CD14-positive monocyte (primary cell): ENCODE measurements at places on chromosomes 12 and 14.

- DNase-seq, result no peak
Measured at GRCh38 chr14:53956427-53957201, at the start of gene BMP4. TSS of gene BMP4 (minus strand) at chr14:53956825. CDS start at chr14:53952222, 4,603 bp downstream.

DNA sequence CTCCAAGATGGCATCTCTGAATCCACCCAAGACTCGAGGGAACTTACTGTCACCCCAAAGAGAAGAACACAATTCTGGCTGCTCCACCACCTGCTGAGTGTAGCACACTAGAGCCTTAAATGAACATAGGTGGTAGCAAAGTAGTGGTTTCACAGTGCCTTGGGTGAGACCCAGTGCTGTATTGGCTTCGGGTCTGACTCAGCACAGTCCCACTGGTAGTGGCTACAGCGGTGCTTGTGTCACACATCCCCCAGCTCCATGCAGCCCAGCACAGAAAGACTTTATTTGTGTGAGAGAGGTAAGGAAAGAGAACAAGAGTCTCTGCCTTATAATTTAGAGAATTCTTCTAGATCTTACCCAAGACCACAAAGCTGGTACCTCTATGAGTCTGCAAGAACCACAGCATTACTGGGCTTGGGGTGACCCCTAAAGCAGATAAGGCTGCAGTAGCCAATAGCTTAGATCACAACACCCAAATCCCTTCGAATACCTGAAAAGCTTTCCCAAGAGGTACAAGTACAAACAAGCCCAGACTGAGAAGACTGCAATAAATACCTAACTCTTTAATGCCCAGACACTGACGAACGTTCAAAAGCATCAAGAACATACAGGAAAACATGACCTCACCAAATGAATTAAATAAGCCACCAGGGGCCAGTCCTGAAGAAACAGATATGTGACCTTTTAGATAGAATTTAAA is 83.3 kb upstream of the SLC38A4 start:
- DNase-seq, result no peak

DNA sequence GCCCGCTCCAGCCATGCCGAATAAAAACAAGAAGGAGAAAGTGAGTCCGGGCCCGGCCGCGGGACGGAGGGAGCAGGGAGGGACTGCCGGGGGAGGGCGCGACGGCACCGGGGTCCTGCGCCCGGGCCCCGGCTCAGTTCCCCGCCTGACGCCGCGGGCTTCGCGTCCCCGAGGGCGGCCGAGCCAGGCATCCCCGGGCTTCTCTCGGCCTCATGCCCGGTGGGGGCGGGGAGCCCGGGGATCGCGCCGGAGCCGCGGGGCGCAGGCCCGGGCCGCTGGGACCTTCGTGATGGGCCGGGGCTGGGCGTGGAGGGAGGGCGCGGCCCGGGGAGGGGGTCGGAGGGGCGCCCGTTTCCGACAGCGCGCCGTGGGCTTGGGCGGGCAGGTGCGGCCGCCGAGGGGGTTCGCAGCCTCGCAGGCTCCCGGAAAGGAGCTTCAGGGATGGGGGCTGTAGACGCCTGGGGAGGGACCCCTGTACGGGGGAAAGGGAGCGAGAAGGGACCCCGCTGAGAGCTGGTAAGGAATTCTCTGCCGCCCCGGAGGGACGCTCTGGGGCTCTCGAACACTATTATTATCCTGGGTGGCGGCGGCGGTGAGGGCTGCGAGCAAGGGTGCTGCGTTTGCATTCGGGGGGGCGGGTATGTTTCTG is 496 bp downstream of the PPP2R5C start:
- DNase-seq, result no peak

DNA sequence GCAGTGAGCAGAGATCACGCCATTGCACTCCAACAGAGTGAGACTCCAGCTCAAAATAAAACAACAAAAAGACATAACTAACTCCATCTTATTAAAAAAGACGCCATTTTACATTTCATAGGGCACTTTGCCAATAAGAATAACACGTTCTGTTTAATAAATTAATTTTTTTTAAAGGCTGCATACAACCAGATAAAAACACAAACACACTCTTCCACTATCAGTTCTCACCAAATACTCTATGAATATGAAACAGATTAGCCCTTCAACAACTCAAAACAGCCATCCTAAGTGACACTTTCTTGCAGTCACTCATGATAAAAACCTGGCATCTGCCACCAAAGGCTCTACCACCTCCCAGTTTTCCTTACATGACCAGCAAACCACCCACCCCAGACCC is 16.1 kb downstream of the AICDA start:
- no peak for DNase-seq

- no peak for DNase-seq
Measured at GRCh38 chr12:118374126-118374725, 1.5 kb upstream of the TAOK3 start.

DNA sequence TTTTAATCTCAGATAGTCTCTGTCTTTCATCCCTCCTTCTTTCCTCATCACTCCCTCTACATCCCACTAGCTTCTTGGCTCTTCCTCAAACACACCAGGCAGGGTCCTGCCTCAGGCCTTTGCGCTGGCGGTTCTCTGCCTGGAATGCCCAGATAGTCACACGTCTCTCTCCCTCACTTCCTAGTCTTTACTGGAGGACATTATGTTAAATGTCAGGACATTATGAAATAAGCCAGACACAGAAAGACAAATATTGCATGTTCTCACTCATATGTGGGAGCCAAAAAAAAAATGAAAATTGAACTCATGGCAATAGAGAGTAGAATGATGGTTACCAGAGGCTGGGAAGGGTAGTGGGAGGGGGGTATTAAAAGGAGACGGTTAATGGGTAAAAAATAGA is 442.0 kb downstream of the MED13L start:
- no peak for DNase-seq

GRCh38 chr12:128789356-128789929 is 34.3 kb downstream of the SLC15A4 start:
- DNase-seq, result peak; percentile 65

DNA sequence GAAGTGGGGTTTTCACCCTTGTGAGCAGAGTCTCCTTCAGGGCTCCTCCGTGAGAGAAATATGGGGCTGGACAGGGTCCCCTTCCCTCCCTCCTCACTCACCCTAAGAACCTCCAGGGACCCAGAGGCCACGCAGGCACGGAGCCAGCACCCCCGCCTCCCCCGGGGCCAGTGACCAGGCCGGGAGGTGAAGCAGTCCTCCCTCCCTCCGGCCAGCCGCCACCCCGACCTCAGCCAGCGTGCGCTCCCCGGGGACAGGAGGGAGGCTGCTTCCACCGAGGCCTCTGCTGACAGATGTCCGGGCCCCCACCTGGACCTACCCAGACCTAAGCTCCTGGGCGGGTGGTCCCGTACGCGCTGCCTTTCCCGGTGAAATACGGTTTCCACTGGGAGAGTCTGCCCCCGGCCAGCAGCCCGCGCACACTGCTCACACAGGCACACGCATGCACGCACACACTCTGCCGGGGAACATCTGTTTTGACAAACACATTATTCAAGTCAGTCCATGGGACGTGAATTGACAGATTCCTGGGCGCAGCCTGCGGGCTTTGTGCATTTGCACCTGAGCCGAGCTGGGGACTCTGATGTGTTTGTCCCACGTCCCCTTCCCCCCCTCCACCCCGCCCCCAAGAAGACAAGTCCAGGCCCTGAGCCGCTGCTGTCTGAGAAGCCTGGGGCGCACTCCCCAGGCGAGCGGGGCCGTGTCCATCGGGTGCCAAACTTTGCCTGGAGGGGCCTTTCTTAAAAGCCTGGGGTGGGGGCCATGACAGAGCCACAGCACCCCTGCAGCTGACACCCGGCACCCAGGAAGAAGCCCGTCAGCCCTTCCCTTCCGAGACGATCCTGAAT is 725 bp downstream of the RIMBP2 start:
- DNase-seq, result no peak

DNA sequence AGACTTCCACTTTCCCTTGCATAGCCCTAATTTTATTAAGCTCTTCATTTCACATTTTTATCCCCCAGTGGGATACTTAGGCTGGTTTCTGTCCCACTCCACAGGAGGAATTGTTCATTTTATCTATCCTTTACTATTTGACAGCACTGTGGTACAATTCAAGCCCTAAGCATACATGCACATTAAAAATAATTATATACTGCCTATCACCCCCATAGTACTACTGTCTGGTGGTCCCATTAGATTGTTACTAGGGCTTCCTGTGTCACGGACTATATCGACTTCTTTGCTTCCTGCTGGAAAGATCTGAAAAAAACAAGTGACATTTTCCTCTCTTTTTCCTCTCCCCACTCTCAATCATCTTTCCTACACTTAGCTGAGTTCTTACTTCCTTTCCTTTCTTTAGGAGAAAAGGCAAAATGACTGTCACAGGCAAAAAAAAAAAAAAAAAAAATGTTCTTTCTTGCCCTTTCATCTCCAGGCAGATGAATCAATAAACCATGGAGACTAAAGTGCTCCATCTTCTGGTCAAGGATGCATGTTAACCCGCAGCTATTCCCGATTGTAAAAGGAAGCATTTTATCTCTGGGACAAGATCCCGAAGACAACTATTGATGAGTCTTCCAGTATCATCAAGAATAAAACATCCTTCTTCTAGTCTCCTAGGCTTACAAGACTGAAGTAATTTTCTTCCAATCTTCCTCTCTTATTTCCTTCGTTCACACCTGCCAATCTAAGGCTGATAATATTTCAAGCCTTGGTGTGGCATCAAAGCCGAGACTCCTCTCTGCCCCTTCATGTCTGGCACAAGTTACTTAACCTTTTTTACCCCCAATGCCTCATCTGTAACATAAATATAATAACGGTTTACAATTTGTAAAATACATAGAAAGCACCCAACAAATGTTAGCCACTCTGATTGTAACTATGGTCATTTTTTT is 94.4 kb upstream of the PLEKHG7 start:
- DNase-seq, result no peak

- DNase-seq, result no peak
Measured at GRCh38 chr12:64080319-64081007, 141.6 kb downstream of the KICS2 start.

GRCh38 chr14:72709916-72710611 is 183.8 kb downstream of the DPF3 start:
- no peak for DNase-seq

GRCh38 chr12:98935847-98936246 is 290.8 kb downstream of the APAF1 start:
- DNase-seq, result no peak

- DNase-seq, result no peak
Measured at GRCh38 chr12:79414252-79414651, 276.5 kb downstream of the PAWR start.

GRCh38 chr14:32244404-32244803 is 41.3 kb upstream of the RNU6-8 start:
- DNase-seq, result no peak

DNA sequence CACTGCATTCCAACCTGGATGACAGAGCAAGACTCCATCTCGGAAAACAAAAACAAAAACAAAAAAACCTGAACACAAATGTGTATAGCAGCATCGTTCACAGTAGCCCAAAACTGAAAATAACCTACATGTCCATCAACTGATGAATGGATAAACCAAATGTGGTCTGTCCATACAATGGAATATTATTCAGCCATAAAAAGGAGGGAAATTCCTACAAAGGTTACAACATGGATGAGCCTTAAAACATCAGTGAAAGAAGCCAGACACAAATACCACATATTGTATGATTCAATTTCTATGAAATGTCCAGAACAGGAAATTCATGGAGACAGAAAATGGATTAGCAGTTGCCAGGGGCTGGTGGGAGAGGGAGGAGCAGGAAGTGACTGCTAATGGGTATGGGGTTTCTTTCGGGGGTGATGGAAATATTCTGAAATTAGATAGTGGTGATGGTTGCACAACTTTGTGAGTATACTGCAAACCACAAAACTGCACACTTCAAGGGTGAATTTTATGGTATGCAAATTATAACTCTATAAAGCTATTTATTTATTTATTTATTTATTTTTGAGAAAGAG is 4.0 kb downstream of the MYL2 start:
- DNase-seq, result no peak

- DNase-seq, result no peak
Measured at GRCh38 chr14:91575469-91576208, 65.5 kb upstream of the PPP4R3A start.

DNA sequence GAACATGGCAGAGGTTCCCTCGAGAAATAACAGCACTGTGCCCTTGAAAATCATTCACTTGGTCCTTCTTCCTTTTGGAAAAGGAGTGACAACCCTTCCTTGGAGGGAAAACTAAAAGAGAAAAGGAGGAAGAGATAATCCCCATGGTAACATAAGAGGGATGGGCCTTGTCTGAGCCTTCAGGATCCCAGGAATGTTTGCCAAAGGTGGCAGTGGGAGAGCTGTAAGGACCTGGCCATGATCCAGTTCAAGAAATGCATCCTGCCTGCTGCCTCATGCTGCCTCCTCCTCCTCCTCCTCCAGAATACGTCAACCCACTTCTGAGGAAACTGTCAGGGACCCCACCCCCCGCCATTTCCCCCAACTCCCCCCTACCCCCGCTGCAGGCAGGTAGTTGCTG is 118.8 kb downstream of the KCNK10 start:
- DNase-seq, result no peak

DNA sequence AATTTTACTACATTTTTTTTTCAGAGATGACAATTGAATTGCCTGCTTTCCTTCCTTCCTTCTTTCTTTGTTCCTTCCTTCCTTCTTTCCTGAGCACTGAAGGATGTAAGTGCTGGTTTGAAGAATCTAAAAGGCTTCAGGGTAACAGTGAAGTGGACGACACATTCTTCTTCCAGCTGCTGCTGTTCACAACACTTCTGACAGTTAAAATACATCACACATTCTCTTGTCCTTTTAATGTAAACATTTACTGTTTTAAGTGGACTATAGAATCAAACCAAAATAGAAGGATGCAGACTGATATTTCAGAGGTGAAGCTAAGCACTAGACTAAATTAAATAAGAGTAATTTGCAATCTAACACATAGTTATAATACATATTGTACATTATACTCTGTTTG is 151.5 kb downstream of the MSRB3 start:
- no peak for DNase-seq

- DNase-seq, result no peak
Measured at GRCh38 chr14:105163040-105163742, 5.4 kb downstream of the JAG2 start.

DNA sequence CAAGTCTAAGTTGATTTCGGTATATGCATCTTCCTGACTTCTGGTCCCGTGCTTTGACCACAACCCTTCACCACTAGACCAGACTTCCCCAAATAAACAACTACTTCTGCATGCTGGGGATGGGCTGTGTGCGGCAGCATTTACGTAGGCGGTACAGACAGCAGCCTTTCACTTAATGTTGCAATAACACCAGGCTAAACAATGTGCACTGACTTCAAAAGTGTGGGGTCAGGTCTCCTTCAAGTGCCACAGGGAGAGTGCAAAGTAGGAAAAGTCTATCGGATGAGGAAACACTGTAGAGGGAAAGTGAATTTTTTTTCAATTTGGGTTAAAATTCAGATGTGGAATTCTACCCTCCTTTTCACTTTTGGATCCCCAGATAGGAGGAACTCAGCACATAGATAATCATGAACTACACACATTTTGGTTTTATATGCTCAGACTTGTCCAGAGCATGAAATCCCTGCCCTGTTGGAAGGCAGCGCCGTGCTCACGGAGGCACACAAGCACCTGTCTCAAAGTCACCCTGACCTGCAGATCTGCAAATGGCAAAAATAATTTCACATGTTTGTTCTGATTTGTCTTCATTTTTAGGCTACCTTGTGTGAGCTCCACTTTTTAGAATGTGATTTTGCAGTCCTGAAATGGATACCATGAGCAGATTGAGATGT is 3.6 kb upstream of the FOS start:
- DNase-seq, result peak; percentile 99

GRCh38 chr12:639566-639965 is 23.7 kb downstream of the NINJ2 start:
- DNase-seq, result no peak
